Naive thymus-derived CD4-positive, alpha-beta T cell (primary cell): ENCODE measurements at places on chromosomes 7 and 10.

GRCh38 chr10:60718886-60719285 lies 59.4 kb upstream of the CDK1 start:
- no peaks in the 10 kb centered on the region for H3K27me3 ChIP-seq
- no peak overlapping the region for H3K4me3 ChIP-seq
- no peaks in the 10 kb centered on the region for H3K36me3 ChIP-seq
- H3K4me1 ChIP-seq, result peaks cover 20% of the 10 kb centered on the region

DNA sequence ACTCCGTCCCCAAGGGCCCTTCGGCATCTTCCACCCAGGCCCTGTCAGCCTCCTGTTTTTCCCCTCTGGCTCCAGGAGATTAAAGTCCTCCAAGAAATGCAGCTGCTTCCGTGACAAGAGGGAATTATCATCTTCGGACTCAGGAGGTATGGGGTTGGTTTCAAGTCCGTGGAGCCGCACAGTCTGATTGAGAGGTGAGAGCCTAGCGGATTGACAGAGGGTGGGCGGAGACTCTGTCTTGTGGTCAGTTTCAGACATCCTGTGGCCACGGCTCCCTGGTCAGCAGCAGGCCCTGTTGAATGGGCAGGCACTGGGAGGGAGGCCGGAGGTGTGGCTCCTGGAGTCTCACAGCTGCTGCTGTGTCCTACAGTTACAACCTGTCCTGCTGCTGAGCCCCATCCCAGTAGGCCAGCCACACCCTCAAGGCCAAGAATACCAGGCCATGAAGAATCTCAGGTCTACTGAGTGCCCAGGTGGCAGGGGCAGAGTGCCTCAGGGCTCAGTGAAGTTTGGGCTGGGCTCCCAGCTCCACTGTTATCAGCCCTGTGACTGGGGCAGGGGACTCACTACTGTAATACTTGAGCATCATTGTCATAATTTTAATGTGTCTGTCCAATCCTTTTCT lies 49.3 kb upstream of the ZNF716 start:
- H3K27ac ChIP-seq, result no peak overlapping the region
- DNase-seq, result no peak
- no peaks in the 10 kb centered on the region for H3K27me3 ChIP-seq
- H3K36me3 ChIP-seq, result no peaks in the 10 kb centered on the region
- no peak overlapping the region for H3K4me3 ChIP-seq
- no peaks in the 10 kb centered on the region for H3K4me1 ChIP-seq

DNA sequence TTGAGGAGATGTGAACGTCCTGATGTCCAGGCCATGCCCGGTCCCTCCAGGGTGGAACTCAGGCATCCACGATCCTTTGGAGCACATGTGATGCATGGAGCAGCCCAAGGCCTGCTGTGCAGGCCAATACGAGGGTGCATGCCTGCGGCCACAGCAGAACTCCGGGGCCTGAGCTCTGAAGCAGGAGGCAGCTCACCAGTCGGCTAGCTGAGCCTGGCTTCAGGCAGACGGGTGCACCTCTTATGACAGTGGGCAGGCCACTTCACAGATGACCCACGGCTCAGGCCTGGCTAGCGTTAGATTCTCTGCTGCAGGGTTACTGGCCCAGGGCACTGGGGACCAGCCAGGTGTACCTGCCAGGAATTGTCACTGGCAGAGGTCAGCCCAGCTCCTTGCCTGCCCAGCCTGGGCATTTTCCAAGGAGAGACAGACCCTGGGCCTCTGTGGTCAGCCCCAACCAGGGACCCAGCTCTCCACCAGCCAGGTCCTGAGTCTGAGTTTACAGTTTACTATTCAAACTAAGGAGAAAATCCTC lies 29.6 kb upstream of the INPP5A start:
- no peak overlapping the region for H3K27ac ChIP-seq
- H3K4me1 ChIP-seq, result no peaks in the 10 kb centered on the region
- DNase-seq, result no peak
- no peaks in the 10 kb centered on the region for H3K27me3 ChIP-seq
- no peaks in the 10 kb centered on the region for H3K36me3 ChIP-seq

DNA sequence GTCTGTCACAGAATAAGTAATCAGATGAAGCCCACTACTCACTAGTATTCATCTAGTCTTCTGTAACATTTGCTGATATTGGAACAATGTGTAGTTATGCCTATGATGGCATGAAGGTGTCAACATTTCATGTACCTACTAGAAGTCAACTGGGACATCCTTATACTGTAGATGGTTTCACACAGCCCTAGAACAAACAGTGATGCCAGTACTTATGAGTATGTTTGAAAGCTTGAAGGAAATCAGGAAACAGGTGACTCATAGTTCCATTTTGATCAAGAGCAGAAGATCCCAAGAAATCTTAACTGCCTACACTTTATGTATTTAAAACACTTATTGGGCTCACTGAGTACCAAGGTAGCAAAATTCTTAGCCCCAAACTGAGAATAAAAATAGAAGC lies 1519.6 kb downstream of the REEP3 start:
- H3K36me3 ChIP-seq, result no peaks in the 10 kb centered on the region
- H3K4me3 ChIP-seq, result no peak overlapping the region
- DNase-seq, result no peak
- no peaks in the 10 kb centered on the region for H3K4me1 ChIP-seq
- H3K27me3 ChIP-seq, result no peaks in the 10 kb centered on the region

DNA sequence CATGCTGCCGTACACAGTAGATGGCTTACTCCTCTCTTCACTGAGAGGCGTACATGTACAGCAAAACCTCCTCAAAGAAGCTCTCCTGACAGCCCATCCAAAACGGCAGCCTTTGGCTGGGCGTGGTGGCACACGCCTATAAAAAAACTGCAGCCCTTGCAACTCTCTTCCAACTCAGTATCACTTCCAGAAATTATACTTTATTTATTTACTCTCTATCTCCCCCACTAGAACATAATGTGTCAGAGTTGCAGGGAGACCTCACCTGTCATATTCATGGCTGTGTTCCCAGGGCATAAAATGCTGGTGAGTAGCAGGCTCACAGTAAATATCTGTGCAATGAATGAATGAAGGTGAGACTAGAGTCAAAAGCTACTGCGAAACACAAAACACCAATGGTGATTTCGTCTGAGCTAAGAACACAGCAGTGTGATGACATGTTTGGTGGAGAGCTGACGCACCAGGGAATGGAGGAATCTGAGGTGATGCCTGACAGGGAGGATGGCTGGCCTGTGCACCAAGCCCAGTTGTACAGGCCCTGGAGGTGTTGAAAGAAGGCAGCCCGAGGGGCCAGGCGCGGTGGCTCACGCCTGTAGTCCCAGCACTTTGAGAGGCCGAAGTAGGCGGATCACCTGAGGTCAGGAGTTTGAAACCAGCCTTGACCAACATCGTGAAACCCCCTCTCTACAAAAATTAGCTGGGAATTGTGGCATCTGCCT lies 55.3 kb downstream of the COBL start:
- no peaks in the 10 kb centered on the region for H3K4me1 ChIP-seq
- no peak overlapping the region for H3K27ac ChIP-seq
- no peaks in the 10 kb centered on the region for H3K36me3 ChIP-seq
- no peak overlapping the region for H3K4me3 ChIP-seq
- no peaks in the 10 kb centered on the region for H3K27me3 ChIP-seq

- H3K27me3 ChIP-seq, result no peaks in the 10 kb centered on the region
- H3K36me3 ChIP-seq, result no peaks in the 10 kb centered on the region
- no peak overlapping the region for H3K27ac ChIP-seq
- H3K4me3 ChIP-seq, result no peak overlapping the region
Measured at GRCh38 chr10:7297094-7297493, 113.7 kb downstream of the SFMBT2 start.

GRCh38 chr10:132634241-132634946 lies 96.8 kb downstream of the INPP5A start:
- no peaks in the 10 kb centered on the region for H3K4me1 ChIP-seq
- H3K27ac ChIP-seq, result no peak overlapping the region
- H3K4me3 ChIP-seq, result no peak overlapping the region
- no peaks in the 10 kb centered on the region for H3K27me3 ChIP-seq
- no peak for DNase-seq

DNA sequence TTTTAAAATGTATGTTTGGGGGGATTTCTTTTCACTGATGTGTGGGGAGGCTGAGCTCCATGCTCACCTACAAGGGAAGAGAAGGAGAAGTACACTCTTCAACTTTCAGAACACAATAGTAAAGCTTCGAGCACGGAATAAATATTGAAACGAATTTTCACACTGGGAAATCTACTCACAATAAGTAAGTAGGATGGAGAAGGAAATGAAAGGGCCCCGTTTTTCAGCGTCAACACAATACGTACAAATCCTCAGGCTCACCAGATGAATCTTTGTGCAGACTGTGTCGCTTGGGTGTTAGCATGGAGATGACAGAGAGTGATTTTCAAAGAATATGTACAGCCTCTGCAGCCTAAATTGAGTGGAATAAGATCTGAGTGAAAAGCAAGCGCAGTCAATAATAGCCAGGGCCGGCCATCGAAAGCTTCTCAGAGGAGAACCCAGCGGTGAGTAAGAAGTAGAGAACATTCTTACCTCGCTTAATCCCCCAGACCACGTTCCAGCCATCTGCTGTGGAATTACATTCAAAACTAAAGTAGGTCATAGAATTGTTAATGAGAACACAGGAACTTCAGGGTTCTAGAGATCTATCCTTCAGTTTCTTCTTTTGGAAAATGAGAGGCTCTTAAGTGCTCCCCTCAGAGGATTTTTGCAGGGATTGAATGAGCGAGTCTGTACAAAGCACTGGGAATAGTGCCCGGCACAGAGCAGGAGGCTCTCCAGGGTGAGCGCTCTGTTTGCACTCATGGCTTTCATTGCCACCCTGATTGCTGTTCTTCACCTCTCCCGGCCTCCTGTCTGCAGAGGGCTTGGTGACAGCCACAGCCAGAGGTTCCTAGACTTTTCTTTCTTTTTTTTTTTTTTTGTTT lies 292.8 kb downstream of the SFMBT2 start:
- H3K36me3 ChIP-seq, result no peaks in the 10 kb centered on the region
- H3K27ac ChIP-seq, result no peak overlapping the region
- H3K27me3 ChIP-seq, result no peaks in the 10 kb centered on the region
- DNase-seq, result no peak
- H3K4me3 ChIP-seq, result no peak overlapping the region

- DNase-seq, result no peak
- H3K4me3 ChIP-seq, result no peak overlapping the region
- no peaks in the 10 kb centered on the region for H3K4me1 ChIP-seq
- no peaks in the 10 kb centered on the region for H3K27me3 ChIP-seq
- no peak overlapping the region for H3K27ac ChIP-seq
- H3K36me3 ChIP-seq, result no peaks in the 10 kb centered on the region
Measured at GRCh38 chr7:96562966-96563365, 146.7 kb downstream of the SEM1 start.

DNA sequence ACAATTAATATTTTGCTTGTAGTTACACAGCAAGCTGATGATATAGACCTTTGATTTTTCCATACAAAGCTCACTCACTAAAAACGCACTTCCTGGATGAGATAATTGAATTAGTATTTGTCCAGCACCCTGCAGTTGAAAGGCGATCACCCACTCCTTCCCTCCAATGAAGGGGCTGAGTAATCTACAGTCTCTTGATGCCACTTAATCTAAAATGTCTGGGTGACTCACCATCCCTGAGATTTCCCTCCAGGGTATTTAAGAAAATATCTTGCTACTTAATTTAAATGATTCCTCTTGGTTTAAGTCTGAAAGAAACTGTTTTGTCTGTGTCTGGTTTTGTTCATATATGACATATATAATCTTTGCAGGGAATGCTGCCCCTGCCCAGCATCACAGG lies 515.3 kb downstream of the GRID1 start:
- H3K27ac ChIP-seq, result no peak overlapping the region
- H3K27me3 ChIP-seq, result no peaks in the 10 kb centered on the region
- H3K4me3 ChIP-seq, result no peak overlapping the region
- no peaks in the 10 kb centered on the region for H3K36me3 ChIP-seq
- H3K4me1 ChIP-seq, result no peaks in the 10 kb centered on the region
- no peak for DNase-seq
